Activated CD4-positive, alpha-beta T cell treated with anti-CD3 and anti-CD28 coated beads, Interleukin-2, amount 50 U/mL, for 48 hours (primary cell): ENCODE measurements at places on chromosomes 6 and 20.
A peak's percentile ranks its signal among the peaks of the same experiment; 100 is the strongest.

GRCh38 chr6:151275121-151275520 is 35.4 kb downstream of the AKAP12 start:
- DNase-seq = no peak

GRCh38 chr6:90369024-90369519 is 72.4 kb upstream of the BACH2 start:
- peak; percentile 21 for DNase-seq

DNA sequence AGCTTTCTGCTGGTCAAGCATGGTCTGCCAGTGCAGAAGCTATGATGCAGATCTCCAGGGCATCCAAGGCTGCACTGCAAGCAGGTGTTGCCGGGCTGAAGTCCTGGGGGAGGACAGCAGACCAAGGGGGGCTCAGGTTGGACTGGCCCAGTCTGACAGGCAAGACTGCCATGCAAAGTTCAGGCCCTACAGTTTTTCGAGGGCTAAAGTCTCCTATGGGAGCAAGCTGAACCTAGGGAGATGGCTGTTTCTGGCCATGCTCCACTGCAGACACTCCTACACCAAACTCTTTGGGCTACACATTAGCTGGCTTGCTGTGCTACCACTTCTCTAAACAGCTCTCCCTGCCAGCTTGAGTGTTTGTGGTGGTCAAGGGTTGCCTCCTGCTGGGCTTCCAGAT is 130.0 kb upstream of the SYNCRIP start:
- DNase-seq = no peak

DNA sequence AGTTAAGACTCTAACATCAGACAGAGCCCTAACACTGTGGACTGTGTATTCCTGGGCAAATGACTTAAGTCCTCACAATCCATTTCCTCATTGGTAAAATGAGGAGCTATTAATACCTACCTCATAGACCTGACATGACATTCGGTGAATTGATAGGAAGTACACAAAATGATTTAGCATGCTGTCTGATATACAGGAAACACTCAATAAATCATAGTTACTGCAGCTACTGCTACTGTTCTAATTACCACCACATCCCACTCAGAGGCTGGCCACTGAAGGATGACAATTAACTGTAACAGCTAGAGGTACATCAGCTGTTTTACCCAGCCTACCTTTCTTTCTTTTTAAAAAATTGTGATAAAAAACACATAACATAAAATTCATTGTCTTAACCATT is 87.7 kb downstream of the PLCG1 start:
- no peak for DNase-seq

DNA sequence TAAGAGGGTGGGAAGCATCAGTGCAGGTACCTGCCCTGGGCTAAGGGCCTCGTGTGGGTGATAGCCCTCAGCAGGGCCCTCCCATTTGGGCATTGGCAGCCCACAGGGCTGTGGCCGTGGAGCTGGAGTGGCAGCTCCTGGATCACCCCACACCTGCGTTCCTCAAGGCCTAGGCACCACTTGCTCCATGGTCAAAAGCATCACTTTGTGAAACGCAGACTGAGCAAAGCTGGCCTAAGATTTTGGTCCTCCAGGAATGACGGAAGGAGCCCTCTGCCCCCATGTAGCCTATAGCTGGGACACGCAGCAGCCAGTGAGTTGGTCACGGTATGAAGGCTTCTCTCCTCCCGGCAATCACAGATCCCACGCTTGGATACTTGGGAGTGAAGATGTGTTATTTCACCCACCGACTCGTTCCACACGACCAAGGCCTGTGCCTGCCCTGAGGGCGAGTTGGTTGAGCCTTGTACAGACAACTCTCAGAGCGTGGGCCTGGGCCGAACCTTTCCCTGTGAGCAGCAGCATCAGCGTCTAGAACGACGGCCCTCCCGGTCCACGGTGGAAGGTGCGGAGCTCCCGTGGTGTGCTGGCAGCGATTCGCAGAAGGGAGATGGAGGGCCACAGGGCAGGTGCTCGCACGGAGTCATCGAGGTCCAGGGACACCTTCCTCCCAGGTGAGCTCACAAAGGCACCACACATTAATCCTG is 39.7 kb downstream of the THBS2 start:
- DNase-seq = peak; percentile 3

DNA sequence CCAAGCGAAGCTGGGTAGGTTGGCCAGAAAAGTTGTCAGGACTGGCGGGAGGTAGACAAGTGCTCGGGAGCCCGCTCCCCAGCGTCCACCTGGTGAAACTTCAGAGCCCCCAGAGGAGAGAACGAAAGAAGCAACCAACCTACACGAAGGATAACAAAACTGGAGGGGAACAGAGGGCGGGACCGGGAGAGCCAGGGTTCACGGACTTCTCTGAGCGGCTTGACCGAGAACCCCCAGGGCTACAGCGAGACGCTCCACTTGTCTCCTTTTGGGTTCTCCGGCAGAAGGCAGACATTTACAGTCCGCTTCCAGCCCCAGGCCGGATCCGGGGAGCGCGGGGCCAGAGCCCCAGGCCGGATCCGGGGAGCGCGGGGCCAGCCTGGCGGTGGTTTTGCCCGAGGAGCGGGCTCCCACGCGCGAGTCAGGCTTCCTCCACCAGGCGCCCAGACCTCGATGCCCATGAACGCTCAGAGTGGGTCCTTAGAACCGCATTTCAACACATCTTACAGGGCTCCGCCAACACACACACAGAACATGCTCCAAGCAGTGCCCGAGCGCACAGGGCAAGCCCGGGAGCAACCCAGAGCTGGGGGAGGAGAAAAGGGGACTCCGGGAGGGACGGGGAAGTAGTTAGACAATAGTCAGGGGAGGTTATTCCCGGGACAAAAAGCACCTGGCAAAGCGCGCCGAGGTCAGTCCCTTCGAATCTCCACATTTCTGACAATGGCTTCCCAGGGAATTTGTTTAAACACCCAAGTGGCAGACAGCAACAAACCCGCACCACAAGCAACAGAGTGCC is 1.1 kb downstream of the PTPRK start:
- peak; percentile 30 for DNase-seq

- DNase-seq = no peak
Observed at GRCh38 chr6:110511401-110511800, 35.0 kb upstream of the SLC22A16 start.

DNA sequence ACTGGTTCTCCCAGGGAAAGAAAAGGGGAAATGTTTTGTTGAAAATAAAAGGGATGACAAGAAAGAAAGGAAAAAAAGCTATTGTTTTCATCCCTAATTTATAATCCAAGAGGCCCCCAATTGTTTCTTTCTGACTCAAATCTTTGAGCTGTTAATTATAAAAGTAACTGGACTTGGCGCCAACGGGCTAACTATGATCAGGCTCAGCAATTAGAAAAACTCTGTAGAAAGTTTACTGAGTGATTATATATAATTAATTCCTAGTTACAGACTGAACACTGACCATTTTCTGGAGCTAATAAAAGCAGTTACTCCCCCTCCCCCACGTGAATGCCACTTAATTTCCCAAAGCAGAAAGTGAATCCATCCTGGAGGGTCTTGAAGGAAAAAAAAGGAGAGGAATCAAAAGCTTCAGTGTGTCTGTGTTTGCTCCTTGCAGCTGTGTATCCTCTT is 3.2 kb downstream of the ZMYND8 start:
- no peak for DNase-seq

GRCh38 chr6:39082310-39082709 is 32.7 kb downstream of the SAYSD1 start:
- no peak for DNase-seq

DNA sequence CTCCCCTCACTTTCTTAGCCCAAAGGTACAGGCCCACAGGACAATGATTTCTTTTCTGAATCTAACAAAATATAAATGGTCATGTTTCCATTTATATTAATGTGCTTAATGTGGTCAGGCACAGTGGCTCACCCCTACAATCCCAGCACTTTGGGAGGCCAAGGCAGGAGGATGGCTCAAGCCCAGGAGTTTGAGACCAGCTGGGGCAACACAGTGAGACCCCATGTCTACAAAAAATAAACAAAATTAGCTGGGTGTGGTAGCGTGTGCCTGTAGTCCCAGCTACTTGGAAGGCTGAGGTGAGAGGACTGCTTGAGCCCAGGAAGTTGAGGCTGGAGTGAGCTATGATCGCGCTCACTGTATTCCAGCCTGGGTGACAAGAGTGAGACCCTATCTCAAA is 77.2 kb upstream of the TULP1 start:
- DNase-seq = no peak

- no peak for DNase-seq
Observed at GRCh38 chr6:121492536-121492935, 57.1 kb downstream of the GJA1 start.

DNA sequence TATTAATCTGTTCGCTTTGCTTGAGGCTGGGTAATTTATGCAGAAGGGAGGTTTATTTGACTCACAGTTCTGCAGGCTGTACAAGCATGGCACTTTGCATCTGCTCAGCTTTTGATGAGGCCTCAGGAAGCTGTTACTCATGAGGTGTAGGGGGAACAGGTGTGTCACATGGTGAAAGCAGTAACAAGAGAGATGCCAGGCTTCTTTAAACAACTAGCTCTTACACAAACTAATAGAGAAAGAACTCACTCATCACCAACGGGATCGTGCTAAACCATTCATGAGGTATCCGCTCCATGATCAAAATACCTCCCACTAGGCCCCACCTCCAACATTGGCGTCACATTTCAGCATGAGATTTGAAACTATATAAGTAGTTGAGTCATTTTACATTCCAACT is 34.4 kb upstream of the GCLC start:
- DNase-seq = peak; percentile 58

DNA sequence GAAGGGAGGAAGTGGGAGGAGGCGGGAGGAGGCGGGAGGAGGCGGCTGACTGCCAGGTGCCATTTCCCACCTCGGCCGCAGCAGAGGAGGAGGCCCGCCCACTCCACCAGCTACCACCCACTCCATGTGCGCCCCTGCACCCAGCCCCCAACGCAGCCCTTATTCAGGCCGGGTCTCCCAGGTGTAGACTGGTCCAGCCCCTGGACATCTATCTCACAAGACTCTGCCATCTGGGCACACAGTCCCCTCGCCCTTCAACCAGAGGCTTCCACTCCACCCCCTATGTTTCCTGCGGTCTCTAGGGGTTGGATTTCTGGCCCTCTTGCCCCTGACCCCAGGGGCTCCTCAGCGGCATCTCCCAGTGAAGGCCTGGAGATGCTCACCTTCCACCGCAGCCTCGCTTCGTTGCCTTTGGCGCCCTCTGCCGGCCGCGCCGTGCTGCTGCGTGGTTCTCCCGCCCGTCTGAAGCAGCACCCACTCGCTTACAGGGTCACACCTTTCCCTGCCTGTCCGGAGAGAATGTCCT is 32.6 kb upstream of the FAM83D start:
- peak; percentile 87 for DNase-seq

- DNase-seq = no peak
Observed at GRCh38 chr6:149855040-149855654, 9.0 kb downstream of the LRP11 start.

DNA sequence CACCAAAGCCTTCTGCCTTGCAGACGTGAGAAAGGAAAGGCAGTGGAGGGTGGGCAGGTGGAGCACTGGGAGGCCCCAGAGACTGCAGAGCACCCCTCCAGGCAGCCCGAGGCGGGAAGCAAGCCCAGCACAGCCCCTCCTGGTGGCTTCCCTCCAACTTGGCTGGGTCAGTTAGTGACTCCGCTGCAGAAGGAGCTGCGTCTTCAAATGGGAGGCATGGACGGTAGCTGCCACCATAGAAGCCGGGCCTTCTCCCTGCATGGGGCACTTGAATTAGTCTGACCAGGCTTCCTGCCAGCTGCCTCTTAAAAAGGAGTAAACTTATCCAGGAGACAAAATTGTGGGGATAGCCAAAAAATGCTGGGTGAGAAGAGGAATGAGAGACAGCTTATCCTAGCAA is 88.0 kb upstream of the RPS6KA2 start:
- DNase-seq = no peak

DNA sequence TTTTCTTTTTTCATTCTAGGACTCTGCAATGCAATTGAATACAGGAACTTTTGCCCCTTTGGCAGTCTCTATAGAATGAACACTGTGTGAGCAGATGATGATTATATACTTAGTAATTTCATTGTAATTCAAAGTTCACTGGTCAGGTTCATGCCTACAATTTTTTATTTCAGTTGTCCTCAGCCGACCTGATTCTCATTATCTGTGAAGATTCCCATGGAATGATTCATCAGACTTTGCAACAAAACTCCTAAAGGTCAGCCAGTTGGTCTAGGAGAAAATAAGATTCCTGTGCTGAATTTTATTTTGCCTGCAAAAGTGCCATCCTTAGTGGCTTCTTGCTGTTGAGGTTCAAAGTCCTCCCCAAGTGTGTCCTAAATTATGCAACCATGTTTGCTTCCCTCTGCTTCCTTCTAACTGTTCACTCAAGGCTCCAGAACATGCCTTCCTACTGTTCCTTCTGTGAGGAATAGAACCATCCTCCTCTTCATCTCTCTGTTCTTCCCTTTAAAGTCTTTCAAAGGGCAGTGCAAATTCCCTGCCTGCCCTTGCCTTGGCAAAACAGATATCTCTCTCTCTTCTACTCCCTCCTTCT is 194.2 kb upstream of the CNR1 start:
- DNase-seq = no peak

GRCh38 chr6:2792330-2793110 is 27.3 kb downstream of the WRNIP1 start:
- DNase-seq = no peak

DNA sequence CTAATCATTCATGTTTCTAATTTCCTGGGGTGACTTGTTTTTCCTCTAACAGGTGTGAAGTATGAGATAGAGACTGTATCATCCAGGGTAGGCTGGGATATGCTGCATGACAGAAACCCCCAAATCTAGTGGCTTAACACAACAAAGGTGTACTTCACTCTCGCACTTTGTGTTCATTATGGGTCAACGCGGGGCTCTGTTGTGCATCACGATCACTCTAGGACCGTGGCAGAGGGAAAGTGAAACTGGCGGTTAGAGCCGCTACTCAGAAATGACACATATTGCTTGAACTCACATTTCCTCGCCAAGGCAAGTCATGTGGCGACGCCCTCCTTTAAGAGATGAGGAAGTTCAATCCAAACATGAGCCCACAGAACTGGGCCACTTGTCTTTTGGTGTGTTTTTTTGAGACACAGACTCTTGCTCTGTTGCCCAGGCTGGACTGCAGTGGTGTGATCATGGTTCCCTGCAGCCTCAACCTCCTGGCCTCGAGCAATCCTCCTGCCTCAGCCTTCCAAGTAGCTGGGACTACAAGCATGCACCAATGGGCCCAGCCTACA is 41.3 kb downstream of the PCNA start:
- DNase-seq = peak; percentile 83

DNA sequence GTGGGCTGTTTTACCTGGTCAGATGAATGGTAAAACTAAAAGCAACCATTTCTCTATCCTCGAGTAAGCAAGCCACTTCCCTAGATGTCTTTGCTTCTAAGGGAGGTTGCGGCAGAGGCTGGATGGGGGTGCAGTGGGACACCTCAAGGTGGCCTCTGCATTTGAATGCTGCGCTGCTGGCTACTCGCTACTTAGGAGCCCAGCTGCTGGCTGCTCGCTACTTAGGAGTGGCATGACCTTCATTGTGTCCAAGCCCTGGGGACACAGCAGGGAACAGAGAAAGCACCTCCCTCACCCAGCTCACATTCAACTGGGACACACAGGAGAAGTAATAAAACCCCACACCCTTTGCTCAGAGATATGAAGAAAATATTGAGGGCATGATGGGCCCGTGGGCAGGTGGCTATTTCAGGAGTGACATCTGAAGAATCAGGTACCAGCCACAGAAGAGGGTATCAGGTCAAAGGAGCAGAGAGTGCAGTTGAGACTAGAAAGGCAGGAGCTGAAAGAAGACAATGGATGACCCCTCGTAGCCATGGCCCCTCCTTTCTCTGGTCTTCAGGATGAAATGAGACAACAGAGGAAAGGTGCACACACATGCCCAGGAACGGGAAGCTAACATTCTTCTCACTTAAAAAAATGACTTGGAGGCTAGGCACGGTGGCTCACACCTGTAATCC is 149.4 kb downstream of the ZMYND8 start:
- DNase-seq = no peak

- no peak for DNase-seq
Observed at GRCh38 chr20:50646483-50646996, 44.8 kb downstream of the RIPOR3 start.
